ENCODE measurements at places on chromosomes 2 and 18.
A peak's percentile ranks its signal among the peaks of the same experiment; 100 is the strongest.

DNA sequence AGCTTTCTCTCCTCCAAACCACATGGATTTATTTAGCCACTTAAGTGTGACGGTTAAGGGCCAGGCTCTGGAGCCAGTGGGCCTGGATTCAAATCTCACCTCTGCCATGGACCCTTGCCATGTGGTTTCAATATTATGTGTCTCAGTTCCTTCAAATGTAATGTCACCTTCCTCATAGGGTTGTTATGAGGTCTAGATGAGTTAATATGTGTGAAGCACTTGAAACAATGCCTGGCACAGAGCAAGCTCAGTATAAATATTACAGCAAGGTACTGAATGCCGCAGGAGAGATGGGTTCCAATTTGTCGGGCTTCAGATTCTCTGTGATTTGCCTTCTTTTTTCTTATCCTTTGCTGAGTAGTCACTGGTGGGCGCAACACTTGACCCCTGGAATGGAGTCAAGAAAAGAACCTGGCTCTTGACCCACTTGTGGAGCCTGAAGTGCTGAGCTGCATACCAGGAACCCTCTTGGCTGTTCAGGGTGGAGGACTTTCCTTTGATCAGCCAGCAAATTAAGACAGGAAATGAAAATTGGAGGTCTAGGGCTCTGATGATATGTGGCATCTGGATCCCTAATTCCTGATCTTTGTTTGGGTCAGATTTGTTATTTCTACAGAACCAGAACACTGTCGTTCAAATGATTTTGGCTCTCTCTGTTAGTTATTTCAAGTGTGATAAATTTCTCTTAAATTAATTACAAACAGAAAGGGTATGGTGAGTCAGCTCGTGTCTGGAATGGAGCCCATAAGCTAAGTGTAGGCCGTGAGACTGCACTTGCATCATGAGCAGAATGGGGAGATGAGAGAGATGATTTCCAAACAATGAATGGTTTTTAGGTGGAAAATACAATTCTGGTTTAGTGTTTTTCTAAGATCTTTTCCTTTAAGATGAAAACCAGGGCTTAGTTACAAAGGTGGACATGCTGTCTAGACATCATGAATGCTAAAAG, 293.0 kb downstream of the KCNS3 start:
- no peak for DNase-seq

GRCh38 chr2:191719938-191720337, 42.0 kb downstream of the NABP1 start:
- DNase-seq: no peak

DNA sequence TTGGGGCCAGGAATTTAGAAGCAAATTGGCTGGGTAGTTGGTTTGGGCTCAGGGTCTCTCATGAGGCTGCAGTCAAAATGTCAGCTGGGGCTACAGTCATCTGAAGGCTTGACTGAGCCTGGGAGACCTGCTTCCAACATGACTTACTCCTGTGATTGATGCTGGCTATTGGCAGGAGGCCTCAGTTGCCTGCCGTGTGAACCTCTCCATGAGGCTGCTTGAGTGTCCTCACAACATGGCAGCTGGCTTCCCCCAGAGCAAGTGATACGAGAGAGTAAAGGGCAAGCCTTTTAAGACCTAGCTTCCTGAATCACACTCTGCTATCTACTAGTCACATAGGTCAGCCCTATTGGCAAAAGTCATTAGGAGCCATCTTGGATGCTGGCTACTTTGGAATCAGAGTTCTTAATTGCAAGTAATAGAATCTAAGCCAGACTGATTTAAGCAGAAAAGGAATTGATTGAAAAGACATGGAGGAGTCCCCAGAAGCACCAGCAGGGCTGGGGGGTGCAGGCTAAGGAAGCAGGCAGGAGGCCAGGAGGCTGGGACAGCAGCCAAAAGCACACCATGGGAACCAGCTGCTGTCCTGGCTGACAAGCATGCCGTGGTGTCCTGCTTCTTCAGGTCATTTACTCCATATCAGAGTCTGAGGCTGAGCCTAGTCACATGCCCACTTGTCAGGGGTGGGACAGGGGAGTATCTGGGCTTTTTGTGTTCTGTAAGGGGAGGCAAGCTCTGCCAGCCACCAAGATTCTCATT, 7.8 kb upstream of the GIGYF2 start:
- no peak for DNase-seq

DNA sequence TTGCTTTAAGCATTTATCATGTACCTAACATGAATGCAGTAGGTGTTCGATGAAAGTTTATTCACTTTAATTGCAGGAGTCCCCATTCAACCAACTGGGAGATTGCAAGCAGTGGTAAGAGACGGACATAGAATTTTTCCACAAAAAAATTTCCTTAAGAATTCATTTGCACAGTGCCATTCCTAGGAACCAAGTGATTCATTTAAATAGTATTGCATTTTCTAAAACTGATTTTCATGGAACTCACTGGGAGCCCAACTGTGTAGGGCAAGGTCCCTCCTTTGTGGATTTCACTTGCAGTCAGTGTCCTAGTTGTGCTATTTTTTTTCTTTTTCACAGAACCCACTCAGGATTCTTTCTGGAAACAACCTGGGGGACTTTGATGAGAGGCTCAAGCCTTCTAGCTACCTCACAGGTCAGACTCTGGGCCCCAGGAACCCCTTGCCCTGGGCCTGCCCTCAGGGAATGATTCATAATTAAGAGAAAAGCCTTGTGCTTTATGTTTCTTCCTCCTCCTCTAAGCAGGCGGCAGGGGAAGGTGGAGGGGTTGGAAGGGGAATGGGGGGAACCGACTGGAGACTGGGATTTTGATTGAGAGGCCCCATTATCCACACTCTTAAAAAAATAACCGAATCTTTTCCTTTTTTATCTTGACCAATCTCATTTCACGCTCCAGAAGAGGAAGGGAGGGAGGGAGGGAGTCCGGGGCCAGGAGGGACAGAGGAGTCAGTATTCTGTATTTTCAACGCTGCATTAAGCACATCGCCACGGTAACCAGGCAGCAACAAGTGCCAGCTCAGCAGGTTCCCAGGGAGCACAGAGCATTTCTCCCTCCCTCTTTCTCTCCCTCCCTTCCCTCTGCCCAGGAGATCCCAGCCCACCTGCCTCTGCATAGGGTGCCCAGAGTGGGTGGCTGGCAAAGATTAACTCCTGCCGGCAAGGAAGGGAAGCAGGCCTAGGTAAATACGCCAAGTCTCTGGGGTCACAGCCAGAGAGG, 51.8 kb downstream of the PSD4 start:
- DNase-seq: no peak

- DNase-seq: no peak
Observed at GRCh38 chr2:14303366-14304115, 329.0 kb upstream of the LRATD1 start.

- DNase-seq: no peak
Observed at GRCh38 chr2:238846628-238847418, 1.1 kb upstream of the TWIST2 start.

DNA sequence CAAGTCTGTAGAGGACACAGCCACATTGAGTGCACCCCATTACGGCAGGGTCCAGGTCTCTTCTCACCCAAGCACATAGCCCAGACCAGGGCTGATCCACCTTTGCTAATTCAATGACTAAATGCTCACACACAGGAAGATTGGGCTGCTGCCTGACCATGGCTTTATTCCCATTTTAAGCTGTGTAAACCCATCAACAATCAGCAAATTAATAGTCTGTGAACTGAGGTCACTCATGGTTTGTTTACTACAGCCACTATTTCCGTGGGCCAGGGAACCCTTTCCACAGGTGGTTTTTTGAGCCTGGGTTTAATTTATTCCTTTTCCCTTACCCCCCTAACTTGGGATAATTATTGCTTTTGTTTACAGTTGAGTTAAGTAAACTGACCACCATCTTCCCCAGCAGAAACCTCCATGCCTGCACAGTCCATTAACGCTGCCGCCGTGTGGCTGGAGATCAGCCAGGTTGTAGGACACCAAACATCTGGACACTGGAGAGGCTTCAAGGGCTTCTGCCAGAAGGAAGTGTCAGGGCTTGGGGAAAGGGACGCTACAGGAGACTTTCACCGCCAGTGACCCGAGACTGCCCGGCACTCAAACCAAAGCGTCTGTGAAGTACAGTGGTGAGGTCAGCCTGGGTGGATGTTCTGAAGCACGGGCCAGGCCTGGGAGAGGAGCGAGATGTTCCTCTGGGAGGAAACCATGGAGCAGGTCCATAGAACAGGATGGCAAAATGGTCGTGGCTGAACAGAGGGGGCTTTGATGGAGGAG, 282.9 kb downstream of the DYSF start:
- no peak for DNase-seq

- peak; percentile 54 for DNase-seq
Observed at GRCh38 chr2:204072443-204073324, 136.1 kb downstream of the ICOS start.

DNA sequence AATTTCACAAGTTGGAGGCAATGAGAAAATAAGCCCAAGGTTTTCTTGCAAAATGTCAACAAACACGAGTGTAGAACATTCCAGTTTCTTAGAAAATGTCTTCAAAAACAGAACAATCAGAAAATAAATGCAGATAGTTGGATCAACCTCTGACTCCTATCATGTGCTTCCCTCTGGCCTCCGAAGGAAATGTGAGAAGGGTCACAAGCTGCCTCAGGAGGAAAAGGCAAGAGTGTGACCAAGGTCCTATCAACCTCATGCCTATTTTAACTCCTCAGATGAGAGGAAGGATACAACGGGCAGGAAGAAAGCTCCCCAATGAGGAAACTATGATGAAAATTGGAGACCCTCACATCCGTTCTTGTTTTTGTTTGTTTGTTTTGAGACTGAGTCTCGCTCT, 7.9 kb downstream of the SCYGR5 start:
- DNase-seq: no peak

DNA sequence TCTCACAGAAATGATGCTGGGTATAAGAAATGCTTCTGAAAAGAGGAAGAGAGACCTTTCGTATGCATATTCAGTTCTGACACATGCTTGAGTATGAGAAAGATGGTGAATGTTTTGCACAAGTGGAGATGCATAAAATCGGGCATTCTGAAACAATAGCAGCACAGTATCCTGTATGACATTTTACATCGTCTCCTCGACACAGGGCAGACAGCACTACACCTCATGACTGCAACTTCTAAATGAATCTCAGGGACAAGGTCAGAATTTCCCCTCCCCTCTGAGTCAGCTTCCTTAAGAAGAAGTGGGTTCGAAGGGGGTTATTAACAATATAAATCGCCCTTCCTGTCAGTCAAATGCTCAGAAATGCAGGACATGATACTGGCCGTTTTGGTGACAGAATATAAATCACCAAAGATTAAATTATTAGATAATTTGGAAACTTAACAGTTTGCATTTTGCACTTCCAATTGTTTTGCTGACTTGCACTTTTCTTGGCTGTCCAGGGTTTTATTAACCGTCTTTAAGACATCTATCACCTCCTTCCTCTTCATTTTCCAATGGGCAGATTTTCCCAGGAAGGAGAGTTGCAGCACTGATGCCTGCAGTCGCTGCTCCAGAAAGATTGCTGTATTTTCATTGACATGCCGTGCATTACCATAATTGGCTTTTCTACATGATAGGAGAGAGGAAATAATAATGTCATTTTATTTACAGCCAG, 57.2 kb downstream of the TSHZ1 start:
- DNase-seq: no peak

- DNase-seq: no peak
Observed at GRCh38 chr2:45278365-45279078, 269.3 kb upstream of the SIX2 start.
